ENCODE measurements at places on chromosomes 16 and 17.

GRCh38 chr16:85515830-85516397 is 97.2 kb upstream of the GSE1 start:
- DNase-seq, result no peak

- no peak for DNase-seq
These were observed 25.2 kb upstream of the TMEM220 start for GRCh38 chr17:10754861-10755591.

GRCh38 chr17:58568044-58568799 is 53.8 kb upstream of the MTMR4 start:
- no peak for DNase-seq

GRCh38 chr16:24077966-24078365 is 178.2 kb upstream of the CACNG3 start:
- no peak for DNase-seq

- no peak for DNase-seq
These were observed 14.0 kb downstream of the GRIN2A start for GRCh38 chr16:10168258-10168657.
